ENCODE measurements at places on chromosomes 12 and 14. TPM values are rescaled to one million over a fixed set of nuclear protein-coding genes. Genes with fewer than 3 reads are reported as not detected.

RNFT2 gene
- 15.8 TPM for total RNA-seq

LRP1 gene
- 2.3 TPM for total RNA-seq

NANOG gene
- not detected for total RNA-seq

CLEC12A gene
- total RNA-seq: not detected

DNA sequence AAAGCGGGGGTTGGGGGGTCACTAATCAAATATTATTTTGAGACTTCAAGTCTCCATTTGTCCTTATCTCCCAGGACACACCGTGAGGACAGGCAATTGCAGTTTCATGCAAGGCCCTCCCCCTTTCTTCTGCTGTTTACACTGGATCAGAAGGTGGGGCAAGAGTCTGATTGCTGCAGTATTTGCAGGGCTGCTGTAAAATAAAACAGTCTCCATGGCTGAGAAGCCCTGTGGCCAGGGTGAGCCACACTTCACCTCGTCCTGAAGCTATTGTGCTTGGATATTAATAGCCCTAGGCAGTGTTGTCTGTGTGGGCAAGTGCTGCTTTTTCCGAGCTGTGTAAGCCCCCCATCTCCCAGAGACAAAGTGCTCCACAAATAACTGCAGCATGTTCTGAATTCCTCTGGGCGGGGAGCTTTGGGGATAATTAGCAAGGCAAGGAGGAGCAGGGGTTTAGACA lies 187.4 kb upstream of the NTF3 start:
- DNase-seq: no peak
- no peak overlapping the region for H3K27ac ChIP-seq
- H3K4me3 ChIP-seq: no peak overlapping the region
- no peaks in the 10 kb centered on the region for H3K4me1 ChIP-seq
- H3K27me3 ChIP-seq: no peaks in the 10 kb centered on the region

GRCh38 chr12:53344824-53345485 lies 8.8 kb upstream of the SP7 start:
- H3K4me3 ChIP-seq: peak overlapping the region; percentile 80
- DNase-seq: peak; percentile 59
- H3K27me3 ChIP-seq: no peaks in the 10 kb centered on the region
- H3K36me3 ChIP-seq: no peaks in the 10 kb centered on the region
- H3K4me1 ChIP-seq: peaks cover 9% of the 10 kb centered on the region

DNA sequence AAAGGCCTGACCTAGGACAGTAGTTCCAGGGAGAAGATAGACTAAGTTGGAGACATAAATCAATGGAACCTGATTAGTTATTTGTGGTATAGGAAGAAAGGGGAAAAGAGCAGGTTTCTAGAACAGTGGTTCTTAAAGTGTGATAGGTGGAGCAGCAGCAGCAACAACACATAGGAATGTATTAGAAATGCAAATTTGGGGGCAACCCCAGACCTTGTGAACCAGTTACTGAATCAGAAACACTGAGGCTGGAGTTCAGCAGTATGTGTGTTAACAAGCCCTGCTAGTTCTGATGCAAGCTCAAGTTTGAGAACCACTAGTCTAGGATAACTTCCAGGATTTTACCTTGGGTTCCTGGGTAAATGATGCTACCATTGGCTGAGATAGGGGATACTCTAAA lies 308.7 kb downstream of the EMP1 start:
- no peak overlapping the region for H3K27ac ChIP-seq
- no peaks in the 10 kb centered on the region for H3K27me3 ChIP-seq
- no peak for DNase-seq
